ENCODE measurements at places on chromosomes 4 and X.

DNA sequence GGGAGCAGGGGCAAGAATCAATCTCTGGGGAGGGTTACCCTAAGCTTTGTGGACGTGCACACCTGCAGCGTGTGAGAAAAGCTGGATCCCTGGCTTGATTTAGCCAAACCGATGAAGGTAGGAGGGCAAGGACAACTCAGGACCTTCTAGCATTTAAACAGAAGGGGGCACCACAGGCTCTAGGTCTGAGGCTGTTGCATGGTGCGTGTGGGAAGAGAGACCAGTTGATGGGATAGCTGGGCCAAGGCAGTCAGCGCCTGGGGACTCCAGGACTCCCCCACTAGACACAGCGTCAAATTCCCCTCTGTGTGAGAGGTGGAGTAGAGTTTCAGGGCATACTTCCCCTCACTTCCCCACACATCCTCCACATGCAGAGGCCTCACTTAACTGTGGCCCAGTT, 4.3 kb downstream of the GABRQ start:
- no peak for DNase-seq

- no peak for DNase-seq
Measured at GRCh38 chr4:66926687-66927086, 618.6 kb downstream of the CENPC start.

GRCh38 chr4:73721909-73722308, 18.5 kb upstream of the CXCL8 start:
- DNase-seq, result no peak

DNA sequence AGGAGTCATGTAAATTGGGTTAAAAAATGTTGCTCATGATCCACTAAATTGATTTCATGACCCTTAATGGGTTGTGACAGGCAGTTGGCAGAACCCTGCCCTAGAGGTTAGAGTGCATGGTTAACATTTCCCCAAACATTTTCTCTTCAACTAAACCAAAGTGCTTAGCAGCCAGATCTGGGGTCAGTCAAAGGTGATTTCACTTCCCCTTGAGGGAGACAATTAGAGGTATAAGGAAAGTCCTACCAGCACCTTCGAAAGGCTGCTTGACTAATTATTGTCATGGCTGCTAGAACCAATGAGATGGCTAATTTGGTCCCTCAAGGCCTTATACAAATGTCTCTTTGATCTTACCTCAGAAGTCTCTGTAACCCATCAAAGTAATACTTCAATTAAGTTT, 30.9 kb upstream of the INTS6L start:
- no peak for DNase-seq

DNA sequence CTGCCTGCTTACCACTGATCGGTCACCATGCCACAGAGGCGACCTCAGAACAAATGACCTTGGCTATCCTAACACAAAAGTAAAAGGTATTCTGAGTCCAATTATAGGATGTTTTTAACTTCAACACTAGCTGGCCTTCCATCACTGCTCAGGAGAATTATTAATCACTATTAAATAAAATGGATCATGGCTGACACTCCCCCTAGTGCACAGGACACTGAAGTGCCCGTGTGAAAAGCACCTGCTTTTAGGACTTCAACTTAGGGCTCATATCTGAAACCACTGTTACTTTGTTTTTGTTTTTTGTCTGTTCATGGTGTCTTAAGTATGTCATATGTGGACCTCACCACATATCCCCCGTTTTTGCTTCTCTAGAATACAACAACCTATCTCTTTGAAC, 33.9 kb downstream of the STX18 start:
- no peak for DNase-seq

GRCh38 chr4:76192236-76192635, 21.4 kb downstream of the SCARB2 start:
- no peak for DNase-seq

GRCh38 chrX:138931212-138931611, 219.7 kb upstream of the FGF13 start:
- DNase-seq, result no peak

DNA sequence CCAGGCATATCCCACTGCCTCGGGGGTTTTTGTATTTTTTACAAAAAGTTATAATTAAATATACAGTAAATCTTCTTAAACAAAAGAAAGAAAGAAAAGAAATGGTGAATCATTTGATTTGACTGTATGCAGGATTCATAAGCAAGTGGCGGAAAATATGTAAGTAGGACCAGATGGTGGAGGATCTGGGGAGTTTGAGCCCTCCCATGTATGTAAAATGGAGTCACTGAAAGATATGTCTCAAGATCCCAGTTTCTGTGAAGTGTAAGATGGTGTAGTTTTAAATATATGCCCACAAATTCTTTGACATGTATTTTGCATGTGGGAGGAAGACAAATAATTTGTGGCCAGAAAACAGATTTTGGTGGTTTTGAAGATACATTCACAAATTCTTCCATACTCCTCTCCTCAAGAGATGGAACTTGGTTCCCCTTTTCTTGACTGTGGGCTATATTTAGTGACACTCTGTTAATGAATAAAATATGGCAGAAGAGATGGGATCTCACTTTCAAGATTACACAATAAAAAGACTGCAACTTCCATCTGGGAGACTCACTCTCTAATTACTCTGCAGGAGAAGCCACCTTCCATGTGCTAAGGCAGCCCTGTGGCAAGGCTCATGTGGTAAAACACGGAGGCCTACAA, 133.6 kb upstream of the S100G start:
- no peak for DNase-seq

GRCh38 chr4:182242787-182243186, 415 bp upstream of the TENM3 start:
- no peak for DNase-seq

- no peak for DNase-seq
Measured at GRCh38 chrX:109777749-109778148, 44.7 kb upstream of the ACSL4 start.

DNA sequence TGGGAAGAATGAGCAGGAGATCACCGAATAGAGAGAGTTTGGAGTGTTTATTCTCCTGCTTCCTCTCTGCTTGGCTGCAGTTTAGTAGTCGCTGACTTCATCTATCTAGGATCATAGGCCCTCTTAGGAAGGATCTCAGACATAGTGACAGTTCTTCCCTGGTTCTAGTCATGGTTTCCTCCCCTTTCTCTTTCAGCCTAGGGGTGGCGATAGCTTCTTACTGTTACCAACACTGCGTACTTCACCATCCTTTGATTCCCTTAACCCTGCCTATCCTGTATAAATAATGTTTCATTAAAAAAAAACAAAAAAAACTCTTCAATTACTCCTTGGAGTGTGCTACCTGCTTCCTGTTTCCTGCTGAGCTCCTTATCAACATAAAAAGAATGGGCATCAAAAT, 103.8 kb downstream of the DDX53 start:
- DNase-seq, result no peak

- DNase-seq, result no peak
Measured at GRCh38 chr4:29536745-29537144, 1183.4 kb upstream of the PCDH7 start.

DNA sequence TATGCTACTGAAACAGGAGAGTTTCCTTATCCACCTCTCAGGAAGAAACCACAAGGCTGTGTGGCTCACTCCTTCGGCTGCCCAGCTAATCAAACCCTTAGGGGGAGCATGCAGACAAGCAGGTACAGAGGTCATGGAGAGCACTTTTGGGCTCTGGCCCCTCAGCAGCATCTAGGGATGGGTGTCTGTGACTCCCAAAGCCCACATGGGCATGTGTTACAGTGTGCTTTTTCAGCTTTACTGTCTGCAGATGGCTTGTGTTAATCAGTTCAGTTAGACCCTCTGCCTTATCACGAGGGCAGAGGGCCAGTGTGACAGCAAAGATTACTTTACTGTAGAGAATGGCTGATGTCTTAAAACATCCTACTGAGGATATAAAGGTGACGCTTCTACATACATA, 447.4 kb downstream of the PCDH10 start:
- DNase-seq, result no peak

DNA sequence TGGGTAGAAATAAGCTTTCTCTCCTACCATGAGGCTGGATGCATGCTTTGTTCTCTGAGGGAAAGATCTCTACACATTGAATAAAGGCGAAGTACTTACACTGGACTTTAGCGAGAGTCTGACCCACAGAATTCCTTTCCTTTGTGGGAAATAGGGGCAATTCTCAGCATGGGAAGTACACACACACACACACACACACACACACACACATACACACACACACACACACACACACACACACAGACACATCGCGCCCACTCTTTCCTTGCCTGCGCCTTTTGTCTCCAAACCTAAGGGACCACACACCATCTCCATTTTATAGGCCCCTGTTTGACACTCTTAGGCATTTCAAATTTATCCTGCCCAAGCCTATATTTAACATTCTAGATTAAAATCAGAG, 83.8 kb downstream of the LUZP4 start:
- no peak for DNase-seq

GRCh38 chr4:8241895-8242696, 27.5 kb upstream of the HTRA3 start:
- peak; percentile 96 for DNase-seq

DNA sequence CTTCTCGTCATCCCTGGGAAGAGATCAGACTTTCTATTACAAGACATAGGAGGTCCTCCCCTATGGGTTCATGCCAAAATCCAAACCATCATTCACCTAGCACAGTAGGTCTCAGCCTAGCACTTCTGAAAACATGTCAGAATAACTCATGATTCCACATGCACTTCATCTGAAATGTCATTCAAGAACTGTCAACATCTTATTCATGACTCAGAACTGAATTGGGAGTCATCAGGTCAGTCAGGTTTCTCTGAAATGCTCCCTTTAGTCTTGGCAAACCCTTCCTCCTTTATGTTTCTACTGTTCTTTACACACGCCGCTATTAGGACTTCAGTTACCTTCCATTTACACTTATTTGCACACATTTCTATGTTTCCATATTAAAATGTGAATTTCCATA, 67.2 kb downstream of the ANTXR2 start:
- no peak for DNase-seq

DNA sequence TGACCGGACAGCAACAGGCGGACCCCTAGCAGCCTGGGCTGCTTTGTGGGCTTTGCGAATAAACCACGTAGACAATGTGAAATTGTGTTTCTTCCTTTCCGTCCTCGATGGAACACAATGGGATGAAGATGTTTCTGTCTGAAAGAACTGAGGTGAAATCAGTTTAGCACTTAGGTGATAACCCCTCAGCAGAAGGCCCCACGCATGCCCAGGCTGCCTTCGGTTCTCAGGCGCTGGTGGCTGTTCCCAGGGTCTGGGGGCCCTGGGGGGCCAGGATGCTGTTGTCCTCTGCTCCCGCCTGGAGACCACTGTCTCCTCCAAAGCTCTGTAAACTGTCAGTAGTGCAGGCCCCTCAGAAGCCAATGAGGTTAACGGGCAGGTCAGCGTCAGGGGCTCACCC, 73.9 kb upstream of the HGFAC start:
- DNase-seq, result no peak

- no peak for DNase-seq
Measured at GRCh38 chrX:9701790-9702189, 63.9 kb downstream of the GPR143 start.

- DNase-seq, result no peak
Measured at GRCh38 chr4:80103629-80104028, 30.6 kb upstream of the ANTXR2 start.

- no peak for DNase-seq
Measured at GRCh38 chrX:44747969-44748368, 95.9 kb upstream of the DUSP21 start.

DNA sequence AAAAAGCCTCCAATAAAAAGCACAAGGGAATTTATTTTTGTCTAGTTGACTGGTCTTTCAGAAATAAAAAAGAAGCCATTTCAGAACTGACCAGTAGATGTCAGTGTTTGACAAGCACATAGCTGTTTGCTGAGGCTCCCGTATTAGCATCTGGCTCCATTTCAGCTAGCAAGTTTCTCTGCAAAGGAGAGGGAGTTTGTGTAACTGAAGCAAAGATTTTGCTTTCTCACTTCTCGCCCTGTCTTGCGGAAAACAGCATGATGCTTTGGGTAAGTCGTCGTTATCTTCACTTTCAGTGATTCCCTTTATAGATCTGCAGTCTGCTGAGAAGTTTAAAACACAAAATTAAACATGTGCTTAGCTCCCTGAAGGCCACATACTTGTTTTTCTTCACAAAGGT, 85.5 kb downstream of the CT47B1 start:
- DNase-seq, result peak; percentile 71

DNA sequence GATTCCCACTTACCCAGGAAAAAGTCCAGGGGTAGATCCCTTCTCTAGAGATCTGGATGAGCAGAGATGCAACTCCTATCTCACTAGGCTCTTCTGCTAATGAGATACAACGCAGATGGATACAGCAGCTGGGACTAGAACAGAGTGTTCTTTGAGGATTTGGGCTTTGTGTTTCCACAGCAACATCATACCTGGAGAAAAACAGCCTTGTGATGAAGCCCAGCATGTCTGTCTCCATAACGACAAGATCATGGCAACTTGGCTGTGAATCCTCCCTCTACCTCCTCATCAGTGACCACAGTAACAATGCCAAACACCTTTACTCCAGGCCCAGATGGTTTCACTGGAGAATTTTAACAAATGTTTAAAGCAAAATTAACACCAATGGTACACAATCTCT, 80.1 kb downstream of the RCHY1 start:
- no peak for DNase-seq

DNA sequence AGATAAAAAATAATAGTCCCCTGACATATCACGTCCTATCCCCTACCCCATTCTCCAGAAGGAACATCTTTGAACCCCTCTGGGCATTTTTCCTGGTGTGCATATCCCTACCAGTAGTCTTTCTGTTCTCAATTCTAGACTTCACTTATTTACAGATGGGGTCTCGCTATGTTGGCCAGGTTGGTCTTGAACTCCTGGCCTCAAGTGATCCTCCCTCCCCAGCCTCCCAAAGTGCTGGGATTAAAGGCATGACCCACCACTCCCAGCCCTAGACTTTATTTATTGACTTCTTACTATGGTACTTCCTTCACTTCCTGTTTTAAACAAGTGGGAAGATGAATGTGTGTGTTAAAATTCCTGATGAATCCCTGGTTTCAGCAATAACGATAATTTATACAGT, 612 bp upstream of the RRAGB start:
- no peak for DNase-seq

DNA sequence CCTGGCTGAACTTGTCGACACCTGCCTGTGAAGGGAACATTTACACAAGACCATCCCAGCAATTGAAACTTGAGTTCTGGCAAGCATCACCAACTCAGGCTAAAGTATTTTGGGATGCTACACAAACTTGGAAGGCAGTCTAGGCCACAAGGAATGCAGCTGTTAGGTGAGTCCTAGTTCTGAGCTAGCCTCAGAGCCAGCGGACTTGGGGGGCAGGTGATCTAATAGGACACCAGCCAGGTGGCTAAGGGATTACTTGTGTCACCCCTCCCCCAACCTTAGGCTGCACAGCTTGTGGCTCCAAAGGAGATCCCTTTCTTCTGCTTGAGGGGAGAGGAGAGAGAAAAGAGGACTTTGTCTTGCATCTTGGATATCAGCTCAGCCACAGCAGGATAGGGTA, 62.3 kb upstream of the DKK2 start:
- no peak for DNase-seq

- no peak for DNase-seq
Measured at GRCh38 chr4:74370912-74371311, 6.0 kb downstream of the EREG start.

DNA sequence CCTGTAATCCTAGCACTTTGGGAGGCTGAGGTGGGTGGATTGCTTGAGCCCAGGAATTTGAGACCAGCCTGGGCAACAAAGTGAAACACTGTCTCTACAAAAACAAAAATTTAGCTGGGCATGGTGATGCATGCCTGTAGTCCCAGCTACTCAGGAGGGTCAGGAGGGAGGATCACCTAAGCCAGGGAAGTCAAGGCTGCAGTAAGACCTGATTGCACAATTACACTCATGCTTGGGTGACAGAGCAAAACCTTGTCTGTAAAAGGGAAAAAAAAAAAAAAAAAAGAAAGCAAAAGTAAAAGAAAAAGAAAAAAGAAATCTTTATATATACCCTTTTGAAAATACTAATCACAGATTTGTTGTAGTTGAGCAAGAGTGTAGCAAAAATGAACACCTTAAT, 801.0 kb upstream of the IGFBP7 start:
- no peak for DNase-seq

Data from sigmoid colon (tissue), 7 donors.